ENCODE measurements at places on chromosomes 6 and 20. TPM values are rescaled to one million over a fixed set of nuclear protein-coding genes. Genes with fewer than 3 reads are reported as not detected.
A peak's percentile ranks its signal among the peaks of the same experiment; 100 is the strongest.

Gene XKR7
- under 0.01 TPM for total RNA-seq

- DNase-seq: peak; percentile 15
Measured at GRCh38 chr6:140001005-140001404, 626.6 kb upstream of the CITED2 start.

Gene TCF21
- total RNA-seq: not detected

- DNase-seq: no peak
Measured at GRCh38 chr6:157089851-157090250, 233.5 kb downstream of the TMEM242 start.

GRCh38 chr6:156866220-156867015 lies 89.2 kb downstream of the ARID1B start:
- DNase-seq: peak; percentile 89

DNA sequence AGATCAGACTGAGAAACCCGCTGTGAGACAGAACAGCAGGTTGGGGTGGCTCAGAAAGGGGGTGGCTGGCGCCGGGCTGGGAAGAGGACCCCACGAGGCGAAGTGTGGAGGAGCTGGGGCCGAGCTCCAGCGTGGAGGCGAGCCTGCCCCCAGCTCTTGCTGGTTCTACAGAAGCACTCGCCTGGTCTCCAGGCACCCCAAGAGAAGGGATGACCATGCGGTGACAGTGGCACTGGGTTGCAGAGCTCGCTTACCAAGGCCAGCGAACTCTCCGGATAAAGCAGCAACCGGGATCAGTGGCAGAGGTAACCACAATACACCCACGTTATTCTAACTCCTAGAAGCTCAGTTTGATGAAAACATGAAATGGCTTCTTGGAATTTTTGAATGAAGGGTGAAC lies 26.5 kb downstream of the THBS2 start:
- no peak for DNase-seq

Gene MAVS
- total RNA-seq: 32.1 TPM

Gene ARMH2
- not detected for total RNA-seq

DNA sequence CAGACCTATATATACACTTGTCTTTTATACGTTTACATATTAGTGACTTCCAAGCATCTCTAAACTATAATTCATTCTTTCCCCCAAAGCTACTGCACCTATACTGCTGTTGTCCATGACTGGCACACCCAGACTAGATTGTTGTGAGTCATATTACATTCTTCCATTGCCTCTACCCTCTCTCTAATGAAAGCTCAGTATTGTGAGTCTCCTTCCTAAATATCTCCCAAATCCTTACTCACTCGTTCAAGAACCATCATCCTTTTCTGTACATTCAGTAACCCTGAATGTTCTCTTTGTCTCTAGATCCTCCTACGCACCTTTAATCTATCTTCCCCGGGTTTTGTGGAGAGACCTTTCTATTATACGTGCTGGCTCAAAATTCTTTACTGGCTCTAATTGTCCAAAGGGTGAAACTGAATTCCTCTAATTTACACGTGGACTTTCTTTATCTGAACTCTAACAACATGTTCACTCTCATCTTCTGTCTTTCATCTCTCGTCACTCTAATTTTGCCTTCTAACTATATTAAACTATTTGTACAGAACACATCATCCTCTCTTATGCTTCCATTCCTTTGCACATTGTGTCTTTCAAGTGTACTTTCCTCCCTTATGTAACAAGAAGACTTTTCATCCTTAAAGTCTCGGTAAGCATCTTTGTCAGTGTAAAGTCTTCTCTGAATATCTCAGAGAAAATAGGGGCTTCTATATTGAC lies 109.3 kb downstream of the IBTK start:
- DNase-seq: no peak

Gene FOXP4
- 3.3 TPM for total RNA-seq

DNA sequence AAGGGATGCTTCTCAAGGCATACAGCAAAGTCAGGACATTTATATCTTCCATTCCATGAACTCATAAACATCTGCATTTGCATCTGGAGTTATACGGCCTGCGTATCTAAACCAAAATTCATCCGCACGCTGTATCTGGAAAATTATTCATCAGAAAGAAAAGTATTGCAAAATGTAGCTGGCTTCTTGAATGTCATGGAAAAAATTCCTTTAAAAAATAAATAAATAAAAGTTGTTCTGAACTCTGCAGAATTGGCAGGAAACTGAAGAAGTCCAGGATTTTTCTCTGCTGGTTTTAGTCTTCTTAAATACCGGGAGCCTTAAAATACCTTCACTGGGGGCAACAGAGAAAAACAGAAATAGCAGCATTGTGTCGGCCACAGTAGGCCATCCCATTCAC lies 23.7 kb upstream of the FOXF2 start:
- DNase-seq: no peak

GRCh38 chr6:103672169-103672568 lies 1187.5 kb downstream of the HACE1 start:
- DNase-seq: no peak

Gene THBD
- 0.36 TPM for total RNA-seq

Gene PLCB1
- total RNA-seq: 13.4 TPM

DNA sequence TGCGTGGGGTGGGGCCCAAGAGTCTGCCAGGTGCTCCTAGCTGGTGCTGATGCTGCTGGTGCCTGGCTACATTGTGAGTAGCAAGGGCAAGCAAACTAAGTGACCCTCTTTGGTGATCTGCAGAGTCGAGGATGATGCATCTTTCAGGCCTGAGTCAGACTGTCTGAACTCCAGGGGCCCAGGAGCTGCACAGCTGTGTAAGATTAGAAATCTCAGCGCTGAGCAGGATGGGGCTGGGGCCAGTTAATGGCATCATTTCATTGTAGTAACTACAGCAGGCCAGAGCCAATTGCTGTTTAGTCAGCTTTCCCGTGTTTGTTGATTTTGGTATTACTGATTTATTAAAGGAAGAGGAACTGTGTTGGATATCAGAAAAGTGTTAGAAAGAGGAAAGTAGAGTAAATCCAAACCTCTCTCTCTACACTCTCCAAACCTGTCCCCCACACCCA lies 365.2 kb downstream of the PAX1 start:
- no peak for DNase-seq

GRCh38 chr6:129279343-129280292 lies 396.7 kb downstream of the LAMA2 start:
- DNase-seq: no peak

Gene WFDC2
- total RNA-seq: not detected

Gene PRSS35
- total RNA-seq: 1.1 TPM

GRCh38 chr20:49479785-49480184 lies 2.7 kb downstream of the KCNB1 start:
- DNase-seq: no peak
